CD4-positive, alpha-beta T cell (primary cell): ENCODE measurements at places on chromosomes 13 and 19.

GRCh38 chr13:83508771-83509301 is 373.4 kb downstream of the SLITRK1 start:
- DNase-seq, result no peak

- DNase-seq, result peak; percentile 41
Measured at GRCh38 chr19:13207846-13208671, 57.8 kb downstream of the IER2 start.

- DNase-seq, result no peak
Measured at GRCh38 chr13:50080203-50080910, 65.1 kb downstream of the KCNRG start.

DNA sequence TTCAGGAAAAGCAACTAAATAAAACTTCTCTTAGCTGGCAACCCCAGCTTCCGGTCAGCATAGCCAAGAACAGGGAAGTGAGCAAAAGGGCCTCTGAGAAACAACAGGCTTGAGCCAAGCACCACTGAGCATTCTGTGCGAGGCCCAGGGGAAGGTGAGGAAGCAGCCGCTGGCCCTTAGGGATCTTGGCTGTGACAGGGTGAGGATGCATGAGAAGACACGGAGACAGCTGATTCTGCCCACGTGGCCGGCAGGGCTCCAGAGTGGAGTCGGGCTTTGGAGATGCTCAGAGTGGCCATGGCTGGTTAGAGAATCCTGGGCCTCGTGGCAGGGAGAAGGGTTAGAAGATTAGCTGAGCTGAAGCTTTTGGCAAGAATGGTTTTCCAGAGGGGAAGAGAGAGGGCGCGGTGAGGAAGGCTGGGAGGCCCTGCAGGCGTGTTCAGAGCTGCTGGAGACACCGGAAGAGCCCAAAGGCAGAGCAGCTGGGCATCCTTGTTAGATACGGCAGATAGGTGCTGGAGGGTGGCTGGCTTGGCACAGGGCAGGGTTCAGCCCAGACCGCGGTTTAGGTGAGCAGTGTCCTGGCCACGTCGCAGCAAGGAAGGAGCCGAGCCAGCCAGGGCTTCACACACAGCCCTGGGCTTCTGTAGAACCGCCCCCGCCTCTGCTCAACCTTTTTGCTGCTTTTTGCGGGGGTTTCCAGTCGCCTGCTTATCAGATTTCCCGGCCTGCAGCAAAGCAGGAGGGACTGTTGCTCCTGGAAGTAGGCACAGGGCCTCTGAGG is 17.3 kb downstream of the UPF1 start:
- no peak for DNase-seq

DNA sequence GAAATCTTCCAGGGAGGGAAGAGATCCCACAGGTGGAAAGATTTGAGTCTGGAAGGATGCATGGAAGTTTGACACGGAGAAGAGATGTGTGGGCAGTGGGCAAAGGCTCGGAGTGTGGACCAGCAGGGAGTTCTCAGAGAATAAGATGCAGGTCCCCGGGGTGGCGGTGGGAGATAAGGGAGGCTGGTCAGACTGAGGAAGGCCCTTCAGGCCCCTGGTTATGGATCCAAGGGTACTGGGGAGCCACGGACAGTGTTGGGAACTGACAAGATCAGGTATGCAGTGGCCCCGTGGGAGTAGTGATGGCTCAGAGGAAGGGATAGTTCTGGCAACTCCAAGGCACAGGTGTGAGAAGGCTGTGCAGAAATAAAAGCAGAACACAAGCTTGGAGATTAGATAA is 2.5 kb downstream of the CAMSAP3 start:
- no peak for DNase-seq

- no peak for DNase-seq
Measured at GRCh38 chr19:35757231-35757748, 461 bp upstream of the HSPB6 start.

GRCh38 chr19:17214508-17215126 is 540 bp upstream of the USE1 start:
- DNase-seq, result no peak

DNA sequence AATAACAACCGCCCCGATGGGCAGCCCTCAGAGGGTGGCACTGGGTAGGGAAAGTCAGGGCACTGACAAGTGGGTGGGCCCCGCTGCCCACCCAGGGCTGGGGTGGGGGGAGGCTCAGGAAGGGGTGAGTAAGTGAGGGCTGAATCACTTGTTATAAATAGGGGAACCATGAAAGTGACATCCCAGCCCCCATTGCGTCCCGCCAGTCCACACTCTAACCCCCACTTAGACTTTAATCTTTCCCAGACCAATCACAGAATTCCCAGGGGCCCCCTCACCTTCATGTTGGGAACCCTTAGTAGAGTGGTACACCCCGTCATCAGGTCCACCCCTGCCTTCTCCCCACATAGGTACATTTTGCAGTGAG is 37.0 kb upstream of the NANOS3 start:
- no peak for DNase-seq

DNA sequence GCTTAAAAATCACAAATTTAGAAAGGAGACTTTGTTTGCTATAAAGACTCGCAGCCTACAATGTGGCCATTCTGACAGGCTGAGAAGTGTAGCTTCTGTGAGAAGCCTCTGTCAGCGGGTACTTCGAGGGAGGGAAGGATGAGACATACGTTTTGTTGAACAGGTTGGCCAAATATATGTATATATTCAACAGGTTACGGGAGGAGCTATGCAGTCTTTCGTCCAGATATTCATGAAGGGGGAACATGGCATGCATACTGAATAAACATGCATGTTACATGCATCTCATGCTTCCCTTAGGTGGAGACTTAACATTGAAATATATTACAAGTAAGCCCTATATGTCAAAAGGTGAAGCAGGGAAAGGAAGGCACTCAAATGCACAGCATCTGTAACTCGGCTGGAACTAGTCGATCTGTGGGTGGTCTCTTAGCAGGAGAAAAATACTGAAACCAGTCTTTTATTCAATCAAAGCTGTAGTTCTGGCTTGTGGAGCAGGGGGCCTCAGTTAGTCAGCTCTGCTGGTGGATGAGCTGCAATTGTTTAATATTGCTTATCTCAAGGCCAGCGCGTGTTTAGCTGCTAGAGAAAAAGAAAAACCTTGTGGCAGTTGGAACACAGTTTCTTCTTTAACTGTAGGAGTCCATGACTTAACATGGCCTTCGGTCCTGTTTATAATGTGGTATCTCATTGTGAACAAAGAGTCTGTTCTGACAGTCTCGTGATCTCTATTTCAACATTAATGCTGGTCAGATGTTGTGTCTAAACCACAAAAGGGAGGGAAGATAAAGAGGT is 94.3 kb downstream of the FAM216B start:
- DNase-seq, result no peak

GRCh38 chr13:90238413-90238812 is 1109.1 kb upstream of the MIR17HG start:
- DNase-seq, result no peak

DNA sequence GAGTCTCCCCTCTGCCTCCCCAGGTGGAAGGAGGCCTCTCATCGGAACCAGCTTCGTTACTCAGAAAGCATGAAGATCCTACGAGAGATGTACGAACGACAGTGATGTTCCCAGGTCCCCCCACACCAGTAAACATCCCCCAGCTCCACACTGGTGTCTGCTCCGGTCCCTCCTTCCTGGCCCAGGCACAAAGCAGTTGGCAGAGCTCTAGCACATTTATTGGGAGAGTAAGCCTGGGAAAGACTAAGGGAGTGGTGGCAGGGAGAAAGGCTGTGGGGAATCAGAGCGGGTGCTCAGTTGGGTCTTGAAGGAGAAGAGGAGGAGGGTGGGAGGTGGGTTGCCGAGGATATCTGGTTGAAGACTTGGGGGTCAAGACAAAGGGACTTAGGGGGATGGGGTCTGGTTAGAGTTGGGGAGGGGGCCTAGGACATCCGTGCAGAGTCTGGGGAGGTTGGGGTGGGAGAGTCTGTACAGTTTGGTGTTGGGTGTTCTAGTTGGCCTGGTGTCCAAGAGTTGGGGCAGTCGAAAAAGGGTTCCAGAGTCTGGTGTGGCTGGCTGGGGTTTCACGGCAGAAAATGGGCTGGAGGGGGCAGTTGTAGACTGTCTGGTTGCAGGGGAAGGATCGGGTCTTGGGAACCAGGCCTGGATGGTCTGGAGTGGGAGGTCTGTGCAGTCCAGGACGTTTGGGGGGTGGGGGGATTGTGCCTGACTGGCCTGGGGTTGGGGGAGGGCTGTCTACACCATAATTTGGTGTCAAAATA is 2.3 kb downstream of the HSPB6 start:
- DNase-seq, result no peak
